ENCODE measurements at places on chromosomes 5 and 9.

GRCh38 chr5:119070578-119070827, 384 bp upstream of the DMXL1 start:
- DNase-seq, result no peak

DNA sequence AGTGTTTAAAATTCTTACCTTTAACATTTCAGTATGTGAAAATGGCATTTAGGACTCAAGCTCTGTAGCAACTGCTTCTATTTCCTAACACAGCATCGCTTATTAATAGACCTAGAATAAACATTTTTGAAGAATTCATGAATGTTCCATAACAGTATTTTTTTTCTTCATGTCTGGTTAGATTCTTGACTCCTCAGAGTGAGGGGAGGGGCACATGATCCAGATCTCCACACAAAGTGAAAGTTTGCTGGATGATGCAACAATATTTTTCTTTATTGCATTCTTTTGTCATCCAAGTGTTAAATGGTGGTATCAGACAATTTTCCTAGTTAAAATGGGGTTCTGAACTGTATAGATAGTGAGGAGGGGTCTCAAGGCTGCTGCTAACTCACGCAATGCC, 130.8 kb upstream of the MAN2A1 start:
- no peak for DNase-seq

DNA sequence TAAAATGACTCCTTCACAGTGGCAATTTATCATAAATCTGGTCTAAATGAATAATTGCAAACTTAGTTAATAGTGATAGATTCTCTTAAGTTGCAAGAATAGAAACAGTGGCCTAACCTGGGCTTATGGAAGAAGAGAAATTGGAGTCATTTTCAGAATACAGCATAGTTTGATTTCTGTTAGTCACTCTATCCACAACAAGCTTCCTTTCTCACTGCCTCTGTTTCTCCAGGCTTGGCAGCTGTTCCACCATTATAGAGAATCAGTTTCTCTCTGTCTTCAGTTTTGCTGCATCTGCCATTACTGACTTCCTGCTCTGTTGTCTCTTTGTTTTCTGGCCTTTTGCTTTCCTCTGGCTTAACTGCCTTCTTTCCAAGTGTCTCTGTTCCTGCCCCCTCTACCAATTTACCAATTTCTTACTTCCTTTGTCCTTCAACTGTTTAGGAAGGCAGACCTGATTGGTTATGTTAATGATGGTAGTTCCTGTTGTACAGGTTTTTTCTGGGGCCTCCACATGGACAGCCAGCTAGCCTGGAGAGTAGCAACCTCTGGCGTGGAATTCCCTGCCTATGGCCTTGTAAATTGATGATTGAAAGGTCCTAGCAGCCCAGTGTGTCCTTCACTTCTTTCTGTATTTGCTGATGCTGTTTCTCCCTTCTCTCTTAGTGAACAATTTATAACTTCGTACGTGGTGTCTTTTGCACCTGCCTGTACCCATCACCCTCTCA, 75.9 kb upstream of the RASGRF2 start:
- DNase-seq, result no peak

DNA sequence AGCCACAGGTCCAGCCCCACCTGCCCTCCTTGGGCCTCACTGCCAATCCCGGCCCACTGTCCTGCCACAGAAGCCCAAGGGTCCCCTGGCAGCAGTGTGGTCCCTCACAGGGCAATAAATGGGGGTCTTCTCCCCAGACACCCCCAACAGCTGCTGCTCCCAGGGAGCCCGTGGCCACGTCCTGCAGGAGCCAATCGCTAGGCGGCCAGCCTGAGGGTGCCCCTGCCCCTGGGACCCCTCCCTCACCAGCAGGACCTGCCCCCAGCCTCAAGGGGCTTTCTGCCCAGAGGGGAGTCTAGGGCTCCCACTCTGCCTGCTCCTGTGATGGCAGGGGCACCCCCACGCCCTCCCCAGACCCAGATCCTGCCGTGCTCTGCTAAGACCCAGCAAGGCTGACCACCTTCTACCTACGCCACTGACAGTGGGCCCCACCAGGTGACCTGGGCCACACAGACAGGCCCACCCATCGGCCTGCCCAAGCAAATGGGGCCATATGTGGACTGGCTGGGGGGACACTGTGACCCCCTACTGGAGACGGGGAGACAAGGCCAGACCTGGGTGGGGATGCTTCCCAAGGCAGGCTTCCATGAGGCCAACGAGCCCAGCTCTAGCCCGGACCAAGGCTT, 17.0 kb downstream of the NOTCH1 start:
- no peak for DNase-seq

DNA sequence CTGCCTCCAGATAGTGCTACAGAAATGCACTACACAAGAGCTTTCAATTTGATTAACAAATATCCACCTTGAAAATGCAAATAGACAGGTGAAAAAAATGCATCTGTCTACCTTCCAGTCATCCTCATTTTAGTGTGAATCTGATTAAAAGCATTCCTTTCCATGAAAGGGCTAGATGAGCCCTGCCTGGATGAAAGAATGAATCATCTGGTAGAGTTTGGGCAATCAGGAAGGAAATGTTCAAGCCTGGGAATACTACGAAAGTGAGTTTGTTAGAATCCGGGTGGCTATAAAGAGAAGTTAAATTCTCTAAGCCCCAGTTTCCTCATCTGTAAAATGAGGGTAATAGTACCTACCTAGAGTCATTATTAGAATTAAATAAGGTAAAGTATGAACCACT, 142.6 kb downstream of the FAM114A2 start:
- DNase-seq, result no peak

DNA sequence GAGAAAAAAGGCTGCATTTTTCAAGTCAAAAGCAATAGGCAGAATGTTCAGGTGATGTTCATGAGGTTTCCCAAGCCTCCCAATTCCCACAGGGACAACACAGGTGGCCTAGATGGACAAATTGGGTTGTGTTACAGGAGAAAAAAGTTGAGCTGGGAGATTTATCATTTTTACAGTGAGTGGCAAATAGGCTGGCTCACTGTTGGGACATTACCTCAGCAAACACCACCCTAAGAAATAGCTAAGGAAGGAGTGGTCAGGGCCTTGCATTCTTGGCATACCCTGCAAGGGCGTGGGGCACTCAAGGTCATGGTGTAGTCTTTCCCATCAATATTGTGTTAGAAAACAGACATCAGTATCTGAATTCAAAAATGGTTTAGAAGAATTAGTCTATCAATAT, 23.3 kb upstream of the CPLANE1 start:
- no peak for DNase-seq

DNA sequence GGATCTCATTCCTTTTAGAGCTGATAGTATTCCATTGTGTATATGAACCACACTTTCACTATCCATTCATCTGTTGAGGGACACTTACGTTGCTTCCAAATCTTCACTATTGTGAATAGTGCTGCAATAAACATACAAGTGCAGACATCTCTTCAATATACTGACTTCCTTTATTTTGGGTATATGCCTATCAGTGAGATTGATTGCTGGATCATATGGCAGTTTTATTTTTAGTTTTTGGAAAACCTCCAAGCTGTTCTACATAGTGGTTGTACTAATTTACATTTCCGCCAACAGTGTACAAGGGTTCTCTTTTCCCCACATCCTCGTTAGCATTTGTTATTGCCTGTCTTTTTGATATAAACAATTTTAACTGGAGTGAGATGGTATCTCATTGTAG, 33.8 kb upstream of the LECT2 start:
- no peak for DNase-seq

DNA sequence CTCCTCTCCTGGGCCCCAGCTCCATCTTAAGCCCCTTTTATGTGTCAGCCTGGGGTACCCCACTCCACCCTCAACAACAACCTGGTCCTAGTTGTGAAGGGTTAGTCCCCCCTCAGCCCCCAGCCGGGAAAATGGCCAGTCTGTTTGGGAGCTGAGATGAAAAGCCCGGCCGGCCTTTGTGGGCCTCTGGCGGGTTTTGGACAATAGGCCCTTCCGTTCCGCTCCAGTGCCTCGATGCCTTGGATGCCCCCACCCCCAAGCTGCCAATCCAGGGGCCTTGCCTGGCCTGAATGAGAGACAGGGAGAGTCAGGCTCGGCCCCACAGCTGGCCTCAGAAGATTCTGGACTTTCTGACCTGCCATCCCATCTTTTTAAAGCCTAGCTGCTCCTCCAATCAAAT, 9.2 kb downstream of the CNTFR start:
- DNase-seq, result peak; percentile 52

- DNase-seq, result no peak
These were observed 59.1 kb upstream of the TMC1 start for GRCh38 chr9:72462340-72462739.

DNA sequence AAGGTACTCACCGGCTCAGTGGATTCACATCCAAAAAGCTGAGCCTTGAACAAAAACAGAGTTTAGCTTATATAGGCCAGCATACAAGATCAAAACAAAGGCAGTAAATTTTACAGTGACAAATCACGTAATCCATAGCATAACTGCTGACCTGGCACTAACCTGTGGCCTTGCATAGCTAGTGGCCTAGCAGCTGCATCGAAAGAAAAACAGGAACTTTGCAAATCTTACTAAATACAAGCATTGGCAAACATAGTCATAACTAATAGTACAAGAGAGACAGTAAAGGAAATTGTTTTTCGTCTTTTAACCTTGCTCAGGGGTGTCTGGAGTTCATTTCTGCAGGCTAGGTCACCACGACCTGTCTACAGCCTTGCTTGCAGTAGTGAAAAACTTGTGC, 4.8 kb downstream of the HSDL2 start:
- DNase-seq, result no peak

Data from nephron progenitor cell (in vitro differentiated cells).